Muscle of back (tissue), 13 donors: ENCODE measurements at places on chromosomes 1 and 21.

DNA sequence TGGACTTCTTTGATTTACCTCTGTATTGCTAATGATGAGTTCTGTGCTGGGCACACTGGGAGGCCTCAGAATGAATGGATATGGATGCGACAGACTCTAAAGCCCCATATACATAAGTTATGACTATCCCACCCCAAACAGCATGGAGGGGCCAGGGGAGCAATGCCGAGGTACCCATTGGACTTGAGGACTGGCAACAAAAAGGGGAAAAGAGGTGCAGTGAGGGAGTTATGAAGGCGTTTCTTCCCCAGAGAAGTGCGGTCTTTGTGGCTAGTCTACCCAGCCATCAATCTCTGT is 15.2 kb upstream of the CDCA8 start:
- DNase-seq: no peak

DNA sequence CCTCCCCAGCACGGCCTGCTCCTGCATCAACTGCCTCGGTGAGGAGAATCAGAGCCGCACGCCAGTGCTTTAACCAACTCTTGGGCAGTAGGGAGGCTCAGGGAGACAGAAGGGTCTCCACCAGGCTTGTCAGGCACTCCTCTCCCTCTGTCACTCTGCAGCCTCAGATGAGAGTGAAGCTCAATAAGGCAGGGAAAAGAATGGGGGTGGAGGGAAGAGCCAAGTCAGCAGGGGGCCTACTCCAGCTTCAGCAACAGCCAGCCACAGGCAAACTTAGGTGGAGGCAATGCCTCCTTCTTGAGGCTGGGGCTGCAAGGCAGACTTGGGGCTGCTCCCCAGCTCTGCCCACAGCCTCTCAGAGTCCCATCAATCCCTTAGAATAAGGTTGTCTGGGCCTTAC is 51.8 kb upstream of the A3GALT2 start:
- no peak for DNase-seq

- no peak for DNase-seq
These were observed 74.3 kb upstream of the RAB4A start for GRCh38 chr1:229196404-229197264.

DNA sequence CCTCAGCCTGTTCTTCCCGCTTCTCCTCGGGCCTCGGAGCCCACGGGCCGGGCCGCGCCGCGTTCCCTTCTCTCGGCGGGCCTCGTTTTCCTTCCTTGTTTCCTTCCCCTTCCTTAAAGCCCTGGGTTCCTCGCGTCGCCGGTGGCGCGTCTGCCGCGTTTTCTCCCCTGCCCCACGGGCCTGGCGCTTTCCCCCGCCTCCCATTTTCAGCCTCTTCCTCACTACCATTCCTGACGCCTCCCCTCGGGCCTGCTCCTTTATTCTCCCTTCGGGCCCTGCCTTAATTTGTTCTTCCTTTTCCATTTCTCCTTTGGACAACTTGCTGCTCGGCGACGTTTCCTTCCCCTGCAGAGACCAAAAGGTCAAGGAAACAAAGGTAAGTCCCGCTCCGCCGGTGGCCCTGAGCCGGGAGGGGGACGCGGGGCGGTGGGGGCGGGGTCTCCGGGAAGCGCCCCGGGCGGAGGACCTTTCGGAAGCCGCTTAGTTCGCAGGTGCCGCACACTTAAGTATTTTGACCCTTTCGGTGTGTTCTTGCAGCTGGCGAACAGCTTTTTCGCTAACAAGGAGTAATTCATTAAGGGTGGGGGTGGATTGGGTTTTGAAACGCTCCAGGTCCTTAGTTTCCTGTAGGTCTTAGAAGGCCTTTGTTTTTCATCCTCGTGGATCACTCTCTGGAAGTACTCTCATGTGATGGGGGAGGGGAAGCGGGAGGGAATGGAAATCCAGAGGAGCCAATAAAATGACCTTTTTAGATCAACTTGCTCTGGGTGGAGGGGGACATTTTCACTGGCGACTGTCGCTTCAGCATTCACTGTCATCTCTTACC is 780 bp downstream of the YTHDF2 start:
- DNase-seq: no peak

DNA sequence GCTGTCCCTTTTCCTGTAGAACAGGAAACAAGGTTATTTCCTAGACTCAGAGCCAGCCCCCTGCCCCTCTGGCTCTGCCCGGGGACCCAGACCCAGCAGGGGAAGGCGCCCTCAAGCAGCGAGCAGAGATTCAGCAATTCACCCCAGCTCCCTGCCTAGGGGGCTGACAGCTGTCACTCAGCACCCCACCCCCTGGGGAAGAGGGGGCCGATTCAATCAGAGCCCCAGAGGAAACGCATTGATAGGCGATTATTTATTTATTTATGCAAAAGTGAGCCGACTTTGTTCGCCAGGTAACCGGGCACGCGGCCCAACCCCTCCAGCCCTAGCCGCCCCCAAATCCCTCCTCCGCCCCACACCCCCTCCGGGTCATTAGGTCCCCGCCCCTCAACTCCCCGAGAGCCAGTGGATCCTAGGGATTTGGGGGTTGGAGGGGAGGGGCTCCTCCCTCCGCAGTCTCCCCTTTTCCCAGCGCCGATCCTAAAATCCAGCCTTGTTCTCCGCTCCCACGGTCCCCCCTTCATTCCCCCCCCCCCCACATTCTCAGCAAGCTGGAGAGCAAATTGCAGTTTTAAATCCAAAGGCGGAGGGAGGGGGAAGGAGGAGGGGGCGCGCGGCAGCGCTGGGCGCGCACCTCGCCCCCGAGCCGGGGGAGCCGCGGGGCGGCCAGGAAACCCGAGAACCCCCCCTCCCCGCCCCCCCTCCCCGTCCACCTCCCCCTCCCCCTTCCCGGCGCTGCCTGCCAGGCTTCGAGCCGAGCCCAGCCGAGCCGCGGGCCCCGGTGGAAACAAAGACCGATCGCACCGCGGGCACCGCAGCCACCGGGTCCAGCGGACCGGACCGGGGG is 1.3 kb downstream of the AHDC1 start:
- peak; percentile 66 for DNase-seq

DNA sequence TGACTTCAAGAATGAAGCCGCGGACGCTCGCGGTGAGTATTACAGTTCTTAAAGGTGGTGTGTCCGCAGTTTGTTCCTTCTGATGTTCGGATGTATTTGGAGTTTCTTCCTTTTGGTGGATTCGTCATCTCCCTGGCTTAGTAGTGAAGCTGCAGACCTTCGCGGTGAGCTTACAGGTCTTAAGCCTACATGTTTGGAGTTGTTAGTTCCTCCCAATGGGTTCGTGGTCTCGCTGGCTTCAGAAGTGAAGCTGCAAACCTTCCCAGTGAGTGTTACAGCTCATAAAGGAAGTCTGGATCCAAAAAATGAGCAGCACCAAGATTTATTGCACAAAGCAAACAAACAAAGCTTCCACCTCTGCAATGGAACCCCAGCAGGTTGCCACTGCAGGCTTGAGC is 14.7 kb downstream of the LDLRAD1 start:
- no peak for DNase-seq

GRCh38 chr1:34066981-34067603 is 97.9 kb downstream of the CSMD2 start:
- peak; percentile 76 for DNase-seq

DNA sequence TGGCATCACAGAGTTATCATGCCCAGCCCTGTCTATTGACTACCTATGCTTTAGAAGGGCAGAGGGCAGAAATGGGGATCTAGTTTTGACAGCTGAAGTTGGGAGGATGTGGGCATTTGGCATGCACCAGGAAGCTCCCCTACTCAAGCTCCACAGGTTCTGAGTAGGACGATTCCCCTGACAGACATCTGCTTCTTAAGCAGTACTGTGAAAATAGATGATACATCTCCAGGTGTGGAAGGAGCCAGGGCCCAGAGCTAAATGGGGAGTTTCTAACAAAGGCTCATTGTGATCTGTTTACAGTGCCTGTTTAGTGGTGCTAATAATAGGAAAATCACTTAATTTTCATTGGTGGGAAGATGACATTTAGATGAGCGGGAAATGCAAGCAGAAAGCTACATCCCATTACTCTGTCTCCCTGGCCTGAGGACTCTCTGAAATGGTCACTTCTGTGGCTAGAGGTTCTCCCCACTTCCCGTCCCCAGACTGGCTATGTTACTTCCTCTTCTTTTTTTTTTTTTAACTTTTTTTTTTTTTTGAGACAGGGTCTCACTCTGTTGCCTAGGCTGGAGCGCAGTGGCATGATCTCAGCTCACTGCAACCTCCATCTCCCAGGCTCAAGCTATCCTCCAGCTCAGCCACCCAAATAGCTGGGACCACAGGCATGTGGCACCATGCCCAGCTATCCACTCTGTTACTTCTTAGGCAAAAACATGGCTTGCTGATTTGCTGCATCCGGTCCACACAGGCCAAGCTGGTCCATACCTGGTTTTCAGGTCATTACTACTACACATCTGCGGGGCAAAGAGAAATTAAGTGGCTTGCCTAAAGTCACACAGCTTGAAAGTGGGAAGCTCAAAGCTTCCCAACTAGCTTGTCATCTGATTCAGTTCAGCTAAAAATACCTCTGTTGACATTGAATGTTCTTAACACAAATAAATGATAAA is 23.2 kb upstream of the CNIH3 start:
- no peak for DNase-seq
